Progenitor cell of endocrine pancreas (in vitro differentiated cells): ENCODE measurements at places on chromosomes 4 and X.

GRCh38 chr4:569958-570667, 6.0 kb downstream of the TMEM271 start:
- H3K36me3 ChIP-seq, result no peaks in the 10 kb centered on the region
- no peak for DNase-seq
- H3K27ac ChIP-seq, result no peak overlapping the region
- peaks cover 68% of the 10 kb centered on the region for H3K27me3 ChIP-seq

DNA sequence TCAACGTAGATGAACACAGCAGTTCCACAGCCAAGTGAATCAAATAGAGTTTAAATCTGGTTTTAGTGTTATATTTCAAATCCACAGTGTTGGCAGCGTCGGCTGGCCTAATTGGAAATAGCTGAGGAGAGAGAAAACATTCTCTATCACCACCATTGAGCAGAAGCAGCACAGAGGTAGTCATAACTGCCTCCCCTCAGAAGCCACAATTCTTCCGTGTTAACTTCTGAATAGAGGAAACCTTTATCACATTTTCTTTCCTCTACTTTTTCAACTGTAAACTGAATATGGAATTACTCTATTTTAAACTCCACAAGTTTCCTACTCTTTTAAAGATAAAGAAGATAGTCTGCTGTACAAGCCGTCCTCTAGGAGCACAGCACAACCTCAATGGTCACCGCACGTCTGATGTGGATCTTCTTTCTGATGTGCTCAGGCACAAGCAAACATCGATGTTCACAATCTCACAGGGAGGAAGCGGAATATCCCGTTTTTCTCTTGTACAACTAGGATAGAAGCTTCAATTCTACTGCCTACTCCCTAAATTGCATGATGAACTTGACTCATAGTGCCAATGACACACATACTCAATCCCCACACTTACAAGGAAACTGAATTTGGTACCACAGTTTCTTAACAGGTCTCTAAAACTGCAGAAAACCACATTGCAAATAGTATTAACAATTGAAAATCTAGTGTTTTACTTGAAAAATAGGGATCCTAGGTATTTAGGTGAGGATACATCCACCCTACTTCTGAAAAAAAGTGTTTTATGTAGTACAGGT, 217.8 kb upstream of the ETNPPL start:
- H3K4me3 ChIP-seq, result no peak overlapping the region
- DNase-seq, result no peak

GRCh38 chr4:138405934-138406567, 163.9 kb upstream of the SLC7A11 start:
- DNase-seq, result no peak
- no peak overlapping the region for H3K4me3 ChIP-seq
- H3K36me3 ChIP-seq, result no peaks in the 10 kb centered on the region
- no peaks in the 10 kb centered on the region for H3K27me3 ChIP-seq

- H3K36me3 ChIP-seq, result peaks cover 5% of the 10 kb centered on the region
- no peak overlapping the region for H3K4me3 ChIP-seq
- peaks cover 28% of the 10 kb centered on the region for H3K4me1 ChIP-seq
Observed at GRCh38 chr4:90171491-90171890, 44.3 kb downstream of the CCSER1 start.

GRCh38 chr4:75069493-75070074, 136.7 kb downstream of the PARM1 start:
- no peaks in the 10 kb centered on the region for H3K27me3 ChIP-seq
- H3K4me3 ChIP-seq, result no peak overlapping the region
- no peak overlapping the region for H3K27ac ChIP-seq
- DNase-seq, result no peak

DNA sequence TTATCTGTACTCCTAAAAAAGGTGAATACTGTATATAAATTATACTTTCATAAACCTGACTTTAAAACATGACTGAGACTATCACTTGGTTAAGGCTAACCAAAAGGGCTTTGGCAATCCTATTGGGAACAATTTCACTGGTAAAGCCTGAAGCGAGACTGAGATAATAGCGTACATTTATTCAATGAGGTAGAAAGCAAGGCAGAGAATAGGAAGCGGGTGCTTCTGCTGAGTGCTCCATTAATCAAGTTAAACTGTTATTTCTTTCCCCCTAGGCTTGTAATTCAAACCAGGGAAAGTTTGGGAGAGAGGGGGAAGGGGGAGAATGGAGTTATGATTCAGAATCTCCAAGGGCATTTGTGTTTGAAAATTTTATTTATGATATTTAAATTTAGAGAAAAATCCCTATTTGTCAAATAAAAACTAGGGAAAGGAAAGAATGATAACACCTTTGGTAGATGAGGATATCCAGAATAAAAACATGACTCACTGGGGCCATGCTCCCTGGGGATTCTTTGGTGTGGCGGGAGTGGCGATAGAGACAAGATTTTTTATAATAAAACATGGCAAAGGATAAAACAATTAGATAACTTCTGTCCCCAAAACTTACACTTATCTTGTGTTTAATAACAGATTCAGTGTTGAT, 34.6 kb upstream of the SORBS2 start:
- H3K27me3 ChIP-seq, result no peaks in the 10 kb centered on the region
- DNase-seq, result no peak
- H3K4me3 ChIP-seq, result no peak overlapping the region

DNA sequence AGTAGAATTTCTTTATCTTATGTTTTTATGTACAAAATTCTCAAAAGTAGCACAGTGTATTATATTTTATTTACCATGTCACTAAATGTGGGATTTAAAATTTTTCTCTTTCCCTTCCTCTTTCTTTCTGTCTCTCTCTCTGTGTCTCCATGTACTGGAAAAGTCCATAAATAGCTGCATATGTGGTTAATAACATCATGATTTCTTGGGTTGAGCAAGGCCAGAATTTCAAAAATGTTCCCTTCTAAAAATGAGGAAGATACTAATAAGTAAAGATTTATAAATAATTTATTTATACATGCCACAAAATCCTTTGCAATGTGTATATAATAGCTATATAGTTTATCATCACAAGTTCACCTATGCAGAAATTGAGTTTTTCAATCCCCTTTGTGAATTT, 29.1 kb upstream of the DKK2 start:
- H3K36me3 ChIP-seq, result no peaks in the 10 kb centered on the region
- H3K27ac ChIP-seq, result no peak overlapping the region
- H3K27me3 ChIP-seq, result no peaks in the 10 kb centered on the region
- H3K4me1 ChIP-seq, result peaks cover 3% of the 10 kb centered on the region
- no peak overlapping the region for H3K4me3 ChIP-seq
- no peak for DNase-seq

- no peak overlapping the region for H3K27ac ChIP-seq
- H3K36me3 ChIP-seq, result no peaks in the 10 kb centered on the region
- no peak overlapping the region for H3K4me3 ChIP-seq
- H3K27me3 ChIP-seq, result peaks cover 7% of the 10 kb centered on the region
- DNase-seq, result no peak
Observed at GRCh38 chrX:151711154-151711553, 4.7 kb upstream of the FATE1 start.

- DNase-seq, result no peak
- H3K4me1 ChIP-seq, result no peaks in the 10 kb centered on the region
- no peak overlapping the region for H3K4me3 ChIP-seq
- H3K36me3 ChIP-seq, result no peaks in the 10 kb centered on the region
Observed at GRCh38 chr4:126435491-126435890, 1120.7 kb downstream of the FAT4 start.

DNA sequence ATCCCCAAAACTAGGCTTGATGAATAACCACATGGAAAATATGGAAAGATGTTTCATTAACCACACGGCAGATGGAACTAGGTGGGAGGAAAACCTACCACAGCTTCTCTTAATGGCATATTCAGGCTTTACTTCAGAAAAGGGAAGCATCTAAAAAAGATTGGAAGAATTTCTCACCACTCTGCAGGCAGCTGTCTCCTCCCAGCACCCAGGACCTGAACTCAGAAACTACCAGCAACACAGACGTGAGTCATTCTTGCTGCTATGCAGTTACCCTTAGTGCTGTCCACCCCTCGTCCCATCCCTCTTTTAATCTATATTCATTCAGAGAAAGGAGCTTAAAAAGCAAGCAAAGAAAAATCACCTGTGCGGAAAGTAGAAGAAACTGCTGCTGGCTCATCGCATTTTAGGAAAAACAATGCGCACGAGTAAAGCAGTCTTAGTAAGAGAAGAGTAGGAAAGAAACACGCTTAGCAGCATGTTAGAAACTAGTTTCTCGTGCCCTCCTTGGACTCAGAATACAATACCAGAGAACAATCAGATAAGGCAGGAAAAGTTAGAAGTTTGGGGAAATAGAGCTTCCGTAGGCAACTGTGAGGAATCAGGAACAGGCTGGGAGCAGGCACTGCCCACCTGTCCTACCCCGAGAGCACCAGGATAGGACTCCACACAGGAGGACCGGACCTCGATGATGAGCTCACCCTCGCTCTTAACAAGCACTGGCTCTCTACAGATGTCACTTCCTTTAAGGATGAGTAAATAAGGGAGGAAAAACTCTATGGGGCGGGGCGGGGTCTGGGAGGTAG, 48.1 kb upstream of the ENPP6 start:
- no peak for DNase-seq
- H3K36me3 ChIP-seq, result no peaks in the 10 kb centered on the region
- H3K27ac ChIP-seq, result no peak overlapping the region

DNA sequence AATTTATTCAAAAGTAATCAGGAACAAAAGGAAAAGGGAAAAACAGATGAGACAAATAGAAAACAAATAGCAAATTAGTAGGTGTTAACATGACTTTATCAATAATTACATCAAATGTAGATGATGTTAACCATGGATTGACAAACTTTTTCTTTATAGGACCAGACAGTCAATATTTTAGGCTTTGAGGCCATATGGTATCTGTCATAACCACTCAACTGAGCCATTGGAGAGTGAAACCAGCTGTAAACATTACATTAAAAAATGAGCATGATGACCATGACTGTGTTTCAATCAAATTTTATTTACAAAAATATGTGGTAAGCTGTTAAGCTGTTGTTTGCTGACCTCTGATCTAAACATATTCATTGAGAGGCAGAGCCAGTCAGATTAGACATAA, 118.5 kb upstream of the NWD2 start:
- H3K27ac ChIP-seq, result no peak overlapping the region
- H3K4me1 ChIP-seq, result no peaks in the 10 kb centered on the region
- H3K4me3 ChIP-seq, result no peak overlapping the region
- H3K27me3 ChIP-seq, result no peaks in the 10 kb centered on the region
- DNase-seq, result no peak

DNA sequence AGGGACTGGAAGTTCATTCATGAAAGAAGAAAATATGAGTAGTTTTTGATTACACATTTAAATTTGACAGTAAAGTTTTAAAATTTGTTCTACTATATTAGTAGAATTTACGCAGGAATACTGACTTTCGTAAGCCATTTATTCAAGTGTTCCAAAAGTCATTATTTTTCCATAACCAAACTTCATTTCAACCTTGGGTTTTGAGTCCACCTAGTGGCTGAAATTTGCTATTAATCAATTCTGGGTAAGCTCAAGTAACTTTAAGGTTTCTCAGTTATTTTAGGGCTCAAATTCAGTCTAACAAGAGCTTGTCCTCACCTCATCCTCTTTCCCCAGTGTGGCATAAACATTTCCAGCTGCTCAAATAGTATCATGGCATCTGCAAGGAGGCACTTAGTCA, 175.4 kb downstream of the SH3BGRL start:
- no peak for DNase-seq
- H3K36me3 ChIP-seq, result no peaks in the 10 kb centered on the region
- no peak overlapping the region for H3K27ac ChIP-seq

- H3K27ac ChIP-seq, result no peak overlapping the region
- no peaks in the 10 kb centered on the region for H3K27me3 ChIP-seq
- H3K4me3 ChIP-seq, result no peak overlapping the region
- no peak for DNase-seq
- H3K4me1 ChIP-seq, result peaks cover 30% of the 10 kb centered on the region
Observed at GRCh38 chr4:86968547-86968946, 33.7 kb downstream of the AFF1 start.

GRCh38 chrX:22122510-22122909, 90.4 kb downstream of the PHEX start:
- no peaks in the 10 kb centered on the region for H3K27me3 ChIP-seq
- no peak overlapping the region for H3K27ac ChIP-seq
- no peak overlapping the region for H3K4me3 ChIP-seq
- DNase-seq, result no peak
- peaks cover 14% of the 10 kb centered on the region for H3K4me1 ChIP-seq

DNA sequence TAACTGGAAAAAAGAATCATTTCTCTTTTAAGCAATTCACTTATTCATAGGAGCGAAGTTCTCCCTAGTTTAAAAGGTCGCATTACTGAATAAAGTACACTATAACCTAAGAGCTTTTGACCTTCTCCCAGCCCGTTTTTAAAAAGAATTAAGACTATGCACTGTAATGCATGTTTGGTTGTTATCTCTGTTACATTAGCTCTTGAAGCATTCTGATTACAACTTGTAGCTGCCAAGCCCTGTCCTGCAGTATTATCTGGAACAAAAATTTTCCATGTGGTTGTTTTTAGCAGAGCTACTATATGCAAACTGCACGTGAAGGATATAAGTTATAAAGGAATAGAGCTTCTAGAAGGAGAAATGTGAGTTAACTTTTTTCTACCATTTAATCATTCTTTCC, 8.1 kb downstream of the GAB1 start:
- H3K4me3 ChIP-seq, result no peak overlapping the region
- no peak for DNase-seq
- peaks cover 11% of the 10 kb centered on the region for H3K4me1 ChIP-seq
- H3K36me3 ChIP-seq, result no peaks in the 10 kb centered on the region

- H3K27me3 ChIP-seq, result no peaks in the 10 kb centered on the region
- H3K4me3 ChIP-seq, result no peak overlapping the region
- no peaks in the 10 kb centered on the region for H3K36me3 ChIP-seq
- no peak overlapping the region for H3K27ac ChIP-seq
Observed at GRCh38 chr4:149247164-149247563, 568.5 kb downstream of the IQCM start.

GRCh38 chr4:26813698-26814097, 46.9 kb upstream of the STIM2 start:
- no peaks in the 10 kb centered on the region for H3K4me1 ChIP-seq
- no peaks in the 10 kb centered on the region for H3K27me3 ChIP-seq
- no peak for DNase-seq
- no peaks in the 10 kb centered on the region for H3K36me3 ChIP-seq
- H3K27ac ChIP-seq, result no peak overlapping the region

- no peak for DNase-seq
- H3K27me3 ChIP-seq, result peaks cover 80% of the 10 kb centered on the region
- H3K36me3 ChIP-seq, result no peaks in the 10 kb centered on the region
Observed at GRCh38 chr4:8891646-8892555, 20.3 kb upstream of the HMX1 start.
